ENCODE measurements at places on chromosomes 3 and 15. TPM values are rescaled to one million over a fixed set of nuclear protein-coding genes. Genes with fewer than 3 reads are reported as not detected.

GOLGA6A gene
- total RNA-seq: not detected

P2RY1 gene
- total RNA-seq: 23.7 TPM

- DNase-seq: no peak
These were observed 394.9 kb downstream of the PTPRG start for GRCh38 chr3:61956236-61956635.

DNA sequence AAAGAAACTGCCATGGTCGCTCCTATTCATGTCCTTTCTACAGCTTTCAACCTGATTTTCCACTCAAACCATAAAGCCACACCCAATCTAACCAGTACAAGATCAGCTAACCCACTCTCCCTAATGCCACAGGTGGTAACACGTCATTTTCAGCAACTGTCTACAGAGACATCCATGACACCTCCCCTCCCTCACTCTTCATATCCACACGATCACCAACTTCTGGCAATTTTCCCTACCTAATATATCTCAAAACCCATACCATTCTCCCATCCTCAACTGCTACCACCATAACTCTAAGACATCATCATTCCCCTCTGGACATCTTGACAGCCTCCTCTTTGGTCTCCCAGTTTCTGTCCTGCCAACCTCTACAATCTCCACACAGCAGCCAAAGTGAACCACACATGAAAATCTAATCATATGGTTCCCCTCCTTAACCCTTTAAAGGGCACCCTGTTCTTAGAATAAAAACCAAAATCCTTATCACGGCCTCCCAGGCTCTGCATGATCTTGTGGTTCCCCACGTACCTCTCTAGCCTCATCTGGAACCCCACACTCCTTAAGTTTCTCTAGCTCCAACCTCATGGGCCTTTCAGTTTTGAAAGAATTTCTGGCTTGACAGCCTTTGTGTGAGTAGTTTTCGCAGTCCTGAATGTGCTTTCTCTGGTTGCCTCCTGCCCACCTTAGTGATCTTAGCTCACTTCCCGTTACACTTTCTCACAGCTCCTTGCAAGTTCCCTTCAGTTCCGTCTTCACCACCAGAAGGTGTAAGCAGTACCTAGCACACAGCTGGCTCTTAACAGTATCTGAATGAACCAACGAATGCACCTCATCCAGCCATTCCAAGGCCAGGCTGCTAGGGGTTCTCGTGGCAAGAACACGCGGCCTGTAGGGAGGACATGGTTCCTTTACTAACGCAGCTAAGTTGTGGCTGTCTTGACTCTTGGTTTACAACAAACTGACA, 33.4 kb downstream of the SPINK8 start:
- DNase-seq: no peak

GRCh38 chr3:44530911-44531310, 24.1 kb upstream of the ZKSCAN7 start:
- no peak for DNase-seq

Measured in urinary bladder (tissue), 4 donors.